ENCODE measurements at places on chromosomes 13 and 19.

GRCh38 chr19:7492142-7492541, 3.3 kb upstream of the PEX11G start:
- DNase-seq: no peak

- DNase-seq: no peak
Observed at GRCh38 chr13:30736461-30737320, 1.3 kb downstream of the ALOX5AP start.

DNA sequence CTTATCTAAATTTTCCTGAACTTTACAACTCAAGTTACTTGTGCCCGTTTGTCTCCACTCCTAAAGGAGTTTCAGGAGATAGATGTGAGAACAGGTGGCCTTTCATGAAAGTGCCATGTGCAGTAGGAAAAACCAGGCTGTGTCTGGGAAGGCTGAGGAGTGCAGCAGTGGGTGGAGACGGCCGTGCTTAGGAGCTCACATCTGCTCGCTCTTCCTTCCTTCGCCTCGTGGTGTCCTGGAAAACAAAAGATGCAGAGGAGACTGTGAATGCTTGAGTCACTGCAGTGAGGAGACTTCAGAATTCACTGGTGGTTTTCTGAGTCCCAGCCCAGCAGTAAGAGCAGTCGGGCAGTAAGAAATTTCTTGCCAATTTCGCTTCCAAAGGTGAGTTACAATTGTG, 138.4 kb upstream of the RNF113B start:
- no peak for DNase-seq

DNA sequence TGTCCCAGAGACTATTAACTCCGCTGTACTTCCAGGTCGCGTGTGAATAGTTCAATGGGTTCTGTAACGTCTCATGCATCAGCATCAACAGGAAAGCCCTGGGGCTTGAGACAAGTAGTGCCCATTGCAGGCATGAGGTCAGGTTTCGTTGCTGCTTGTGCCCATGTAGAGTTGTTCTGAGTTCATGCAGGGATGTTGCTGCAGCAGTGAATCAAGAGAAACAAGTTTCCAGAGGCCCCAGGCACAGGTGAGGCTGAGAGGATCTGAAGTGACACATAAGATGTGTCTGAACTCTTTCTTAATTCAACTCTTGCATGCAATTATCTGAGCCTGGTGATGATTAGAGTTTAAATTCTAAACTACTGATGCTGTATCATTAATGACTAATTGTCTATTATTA, 8.6 kb upstream of the ZNF283 start:
- DNase-seq: no peak

GRCh38 chr13:97241761-97242160, 19.6 kb downstream of the MBNL2 start:
- no peak for DNase-seq

DNA sequence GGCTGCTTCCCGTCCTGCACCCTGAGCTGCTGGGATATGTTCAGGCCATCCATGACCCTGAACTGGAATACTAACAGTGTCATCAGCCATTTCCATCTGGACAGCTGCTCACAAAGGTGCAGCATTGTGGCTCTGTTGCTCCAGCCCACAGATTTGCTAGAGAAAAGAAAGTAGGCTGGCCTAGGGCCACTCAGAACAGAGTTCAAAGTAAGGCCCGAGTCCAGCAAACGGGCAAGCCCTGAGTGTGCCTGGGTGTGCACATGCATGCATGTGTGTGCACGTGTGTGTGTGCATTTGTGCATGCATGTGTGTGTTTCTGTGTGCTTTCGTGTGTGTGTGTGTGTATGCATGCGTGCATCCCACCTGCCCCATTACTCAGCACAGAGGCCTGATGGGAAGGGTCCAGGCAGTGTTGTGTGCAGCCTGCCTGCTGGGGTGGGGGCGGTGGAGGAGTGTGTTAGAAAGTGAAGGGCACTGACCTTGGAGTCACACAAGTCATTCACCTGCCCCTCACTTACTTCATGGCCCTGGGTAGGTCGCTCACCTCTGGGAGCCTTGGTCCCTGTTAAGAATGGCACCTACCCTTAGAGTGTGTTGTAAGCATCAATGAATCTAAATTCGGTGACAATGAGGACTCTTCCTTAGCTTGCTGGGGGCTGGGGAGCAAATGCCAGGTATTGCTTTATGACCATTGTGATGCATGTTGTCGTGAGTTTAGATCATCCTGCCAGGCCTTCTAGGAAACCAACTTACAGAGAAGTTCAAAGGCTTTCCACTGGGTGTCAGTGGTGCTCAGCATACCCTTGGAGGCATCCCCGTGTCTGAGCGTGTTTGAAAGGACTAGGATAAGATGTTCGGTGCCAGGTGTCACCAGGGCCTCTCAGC, 53.2 kb downstream of the GPR12 start:
- DNase-seq: no peak

All from stimulated activated CD4-positive, alpha-beta T cell treated with anti-CD3 and anti-CD28 coated beads, Interleukin-1b, Interleukin-23, amount 100 ng/mL, for 1 hour (primary cell).